NCI-H226 (cell line): ENCODE measurements at places on chromosomes 6 and 20.
A peak's percentile ranks its signal among the peaks of the same experiment; 100 is the strongest.

- no peak for DNase-seq
Measured at GRCh38 chr6:38984723-38985122, 63.9 kb upstream of the GLP1R start.

- DNase-seq = no peak
Measured at GRCh38 chr20:46901638-46902037, 7.0 kb downstream of the EYA2 start.

- no peak for DNase-seq
Measured at GRCh38 chr6:99712519-99712918, 105.9 kb downstream of the PRDM13 start.

DNA sequence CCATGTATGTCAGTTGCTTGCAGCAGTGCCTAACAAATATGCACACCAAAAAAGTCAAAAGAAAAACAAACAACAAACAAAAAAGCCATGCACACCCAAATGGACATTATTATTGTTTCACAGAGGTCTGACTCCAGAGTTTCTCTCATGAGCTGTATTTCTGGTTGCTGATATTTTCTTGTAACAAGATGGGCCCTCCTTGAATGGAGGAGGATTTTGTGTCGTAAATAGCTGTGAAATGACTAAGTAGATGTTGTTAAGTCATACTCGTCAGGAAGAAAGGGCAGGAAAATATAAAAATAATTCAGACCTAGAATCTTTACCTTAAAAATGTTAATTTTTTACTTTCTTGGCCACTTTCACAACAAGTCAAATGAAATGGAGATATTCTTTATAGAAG, 96.0 kb downstream of the PLEKHG1 start:
- no peak for DNase-seq

GRCh38 chr6:116267836-116268588, 11.7 kb downstream of the TSPYL1 start:
- DNase-seq = no peak

DNA sequence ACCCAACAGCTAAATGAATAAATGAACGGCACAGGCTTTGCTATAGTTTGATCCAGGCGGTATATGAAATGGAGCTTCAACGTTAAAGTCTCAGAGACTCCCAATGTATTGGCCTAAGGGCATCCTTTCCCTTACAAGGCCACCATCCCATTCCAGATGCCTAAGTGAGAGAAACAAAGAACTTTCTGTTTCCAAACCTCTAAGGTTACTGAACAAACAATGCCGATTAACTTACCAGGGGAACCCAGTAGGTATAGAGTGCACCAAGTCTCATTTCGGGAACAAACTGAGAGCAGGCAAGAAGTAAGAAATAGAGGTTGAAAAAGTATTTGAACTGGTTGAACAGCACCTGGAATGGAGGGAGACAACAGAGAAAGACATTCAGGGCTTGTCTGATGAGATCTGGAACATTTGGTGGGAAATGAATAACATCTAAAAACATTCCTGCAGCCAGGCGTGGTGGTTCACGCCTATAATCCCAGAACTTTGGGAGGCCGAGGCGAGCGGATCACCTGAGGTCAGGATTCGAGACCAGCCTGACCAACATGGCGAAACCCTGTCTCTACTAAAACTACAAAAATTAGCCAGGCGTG, 42.5 kb downstream of the ATP9A start:
- no peak for DNase-seq

DNA sequence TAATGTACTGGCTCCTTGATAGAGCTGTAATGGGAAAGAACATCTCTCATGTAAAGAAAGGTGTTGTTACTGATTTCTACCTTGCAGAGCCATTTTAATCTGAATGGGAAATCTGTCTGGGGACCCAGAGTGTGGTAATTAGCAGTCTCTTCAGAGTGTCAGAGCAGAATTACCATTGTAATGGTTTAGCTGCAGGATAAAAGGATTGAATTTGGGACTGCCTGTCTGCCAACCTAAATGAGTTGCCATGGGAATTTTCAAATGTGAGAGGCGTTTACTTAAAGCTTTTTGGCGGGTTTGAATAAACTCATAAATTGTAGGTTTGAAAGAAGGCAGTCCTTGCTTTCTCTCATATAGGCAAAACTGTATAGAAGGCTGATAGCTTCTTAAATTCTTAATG, 128.8 kb downstream of the QKI start:
- DNase-seq = no peak

DNA sequence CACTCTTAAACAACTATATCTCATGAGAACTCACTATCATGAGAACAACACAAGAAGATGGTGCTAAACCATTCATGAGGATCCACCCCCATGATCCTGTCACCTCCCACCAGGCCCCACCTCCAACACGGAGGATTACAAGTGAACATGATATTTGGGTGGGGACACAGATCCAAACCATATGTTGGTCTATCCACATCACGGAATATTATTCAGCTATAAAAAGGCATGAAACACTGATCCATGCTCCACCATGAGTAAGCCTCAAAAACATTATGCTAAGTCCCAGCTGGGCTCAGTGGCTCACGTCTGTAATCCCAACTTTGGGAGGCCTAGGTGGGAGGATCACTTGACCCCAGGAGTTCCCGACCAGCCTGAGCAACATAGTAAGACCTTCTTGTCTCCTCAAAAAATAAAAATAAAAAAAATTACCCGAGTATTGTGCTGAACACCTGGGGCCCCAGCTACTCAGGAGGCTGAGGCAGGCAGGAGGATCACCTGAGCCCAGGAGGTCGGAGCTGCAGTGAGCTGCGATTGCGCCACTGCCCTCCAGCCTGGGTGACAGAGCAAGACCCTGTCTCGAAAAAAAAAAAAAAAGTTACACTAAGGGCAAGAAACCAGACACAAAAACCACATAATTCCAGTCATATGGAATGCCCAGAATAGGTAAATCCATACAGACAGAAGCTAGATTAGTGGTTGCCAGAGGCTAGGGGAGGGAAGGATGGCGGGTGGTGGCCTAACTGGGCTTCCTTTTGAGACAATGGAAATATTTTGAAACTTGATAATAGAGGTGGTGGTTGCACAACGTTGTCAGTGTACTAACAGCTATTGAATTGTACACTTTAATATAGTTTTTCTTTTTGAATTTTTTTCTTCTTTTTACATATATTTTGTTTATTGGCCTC, 43.1 kb downstream of the ZNF217 start:
- no peak for DNase-seq

DNA sequence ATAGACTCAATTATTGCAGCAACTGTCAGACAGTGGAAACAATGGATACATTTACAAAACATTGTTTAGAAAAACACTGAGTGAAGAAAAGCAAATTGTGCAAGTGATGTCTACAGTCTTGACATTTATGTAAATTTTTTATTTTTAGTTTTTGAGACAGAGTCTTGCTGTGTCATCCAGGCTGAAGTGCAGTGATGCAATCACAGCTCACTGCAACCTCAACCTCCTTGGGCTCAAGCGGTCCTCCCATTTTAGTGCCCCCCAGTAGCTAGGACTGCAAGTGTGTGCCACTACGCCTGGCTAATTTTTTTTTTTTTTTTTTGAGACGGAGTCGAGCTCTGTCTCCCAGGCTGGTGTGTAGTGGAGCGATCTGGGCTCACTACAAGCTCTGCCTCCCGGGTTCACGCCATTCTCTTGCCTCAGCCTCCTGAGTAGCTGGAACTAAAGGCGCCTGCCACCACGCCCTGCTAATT, 9.7 kb downstream of the CNBD2 start:
- no peak for DNase-seq

GRCh38 chr20:50915424-50915823, 15.8 kb downstream of the ADNP start:
- no peak for DNase-seq

GRCh38 chr6:166456395-166457156, 73.8 kb upstream of the MPC1 start:
- DNase-seq = peak; percentile 18

- DNase-seq = no peak
Measured at GRCh38 chr6:143802833-143803565, 40.1 kb upstream of the LTV1 start.

DNA sequence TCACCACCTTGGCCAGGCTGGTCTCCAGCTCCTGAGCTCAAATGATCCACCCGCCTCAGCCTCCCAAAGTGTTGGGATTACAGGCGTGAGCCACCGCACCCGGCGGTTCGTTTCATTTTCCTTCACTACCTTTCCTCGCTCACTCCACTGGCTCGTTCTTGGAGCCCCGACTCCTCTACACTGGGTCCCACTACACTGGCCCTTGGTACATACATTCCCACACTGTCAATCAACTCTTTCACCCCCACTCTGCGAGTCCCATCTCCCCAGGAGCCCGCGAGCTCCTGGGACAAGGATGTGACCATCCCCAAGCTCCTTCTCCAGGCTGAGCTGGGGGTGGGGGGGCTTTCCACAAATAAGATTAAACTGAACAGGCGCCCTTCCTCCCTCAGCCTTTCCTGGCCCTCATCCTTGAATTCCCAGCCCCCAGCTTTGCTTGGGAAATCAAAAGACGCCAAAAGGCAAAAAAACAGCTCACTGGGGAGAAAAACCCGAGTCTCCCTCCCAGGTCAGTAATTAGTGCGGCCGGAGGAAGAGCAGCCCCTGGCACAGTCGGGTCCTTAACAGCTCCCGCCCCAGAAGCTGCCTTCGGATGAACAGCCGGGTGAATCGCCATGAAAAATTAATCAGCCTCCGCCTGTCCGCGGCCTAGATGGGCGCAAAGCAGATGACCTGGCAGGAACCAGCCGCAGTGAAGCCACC, 42.8 kb upstream of the LY86 start:
- no peak for DNase-seq

GRCh38 chr6:163970846-163971564, 556.5 kb downstream of the QKI start:
- no peak for DNase-seq

DNA sequence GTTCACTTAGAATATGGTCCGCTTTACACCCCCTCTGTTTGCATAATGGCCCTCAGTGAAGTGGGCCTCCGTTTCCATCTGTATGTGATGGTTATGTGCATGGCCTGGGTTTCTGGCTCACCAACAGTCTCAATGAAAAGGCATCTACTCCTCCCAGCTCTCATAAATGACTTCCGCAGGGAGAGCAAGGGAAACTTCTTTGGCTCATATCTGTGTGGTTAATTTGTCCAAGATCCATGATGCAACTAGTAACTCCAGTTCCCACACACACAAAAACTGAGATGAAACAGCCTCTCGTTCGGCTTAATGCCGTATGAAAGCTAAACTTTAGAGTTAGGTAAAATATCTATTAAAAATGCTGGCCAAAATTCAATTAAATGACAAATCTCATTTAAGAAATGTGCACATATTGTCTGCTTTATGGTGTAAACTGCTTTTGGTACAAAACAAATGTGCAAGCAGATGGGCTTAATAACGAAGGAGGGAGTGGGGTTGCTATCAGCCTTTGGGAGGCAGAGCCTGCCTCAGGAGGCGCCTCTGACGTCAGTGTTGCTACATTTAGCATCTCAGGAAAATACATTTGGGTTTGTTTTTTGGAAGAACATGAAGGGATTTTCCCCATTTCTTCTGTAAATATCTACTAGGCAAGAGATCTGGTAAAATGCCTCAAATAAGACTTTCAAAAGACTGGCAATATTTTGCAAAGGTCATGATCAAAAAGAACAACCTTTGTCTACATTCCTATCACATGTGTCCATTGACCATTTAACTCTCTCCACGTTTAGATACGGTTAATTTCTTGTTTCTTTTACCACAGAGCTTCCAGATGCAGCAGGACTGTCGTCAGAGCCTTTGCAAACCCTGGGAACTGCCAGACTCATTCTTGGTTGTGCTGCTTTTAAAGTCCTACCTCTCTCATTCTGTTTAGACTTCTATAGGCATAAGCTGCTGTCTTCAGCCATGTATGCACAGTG, 96.8 kb downstream of the ARMC2 start:
- DNase-seq = no peak

DNA sequence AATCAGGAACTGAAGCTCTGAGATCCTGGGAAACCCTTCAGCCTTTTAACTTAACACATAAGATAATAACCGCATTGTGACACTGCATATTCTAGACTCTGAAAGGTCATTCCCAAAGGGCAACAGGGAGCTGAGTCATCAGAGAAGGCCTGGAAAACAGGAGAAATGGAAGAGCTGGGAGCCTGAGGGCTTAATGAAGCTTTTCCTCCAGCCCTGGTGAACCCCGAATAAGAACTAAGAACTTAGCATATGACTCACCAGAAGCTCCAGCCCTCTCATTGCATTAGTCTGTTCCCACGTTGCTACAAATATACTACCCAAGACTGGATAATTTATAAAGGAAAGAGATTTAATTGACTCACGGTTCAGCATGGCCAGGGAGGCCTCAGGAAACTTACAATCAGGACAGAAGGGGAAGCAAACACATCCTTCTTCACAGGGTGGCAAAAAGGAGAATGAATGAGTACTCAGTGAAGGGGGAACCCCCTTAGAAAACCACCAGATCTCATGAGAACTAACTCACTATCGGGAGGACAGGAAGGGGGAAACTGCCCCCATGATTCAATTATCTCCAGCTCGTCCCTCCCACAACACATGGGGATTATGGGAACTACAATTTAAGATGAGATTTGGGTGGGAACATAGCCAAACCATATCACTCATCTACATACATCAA, 648.5 kb downstream of the TFAP2A start:
- DNase-seq = peak; percentile 97

- no peak for DNase-seq
Measured at GRCh38 chr6:9388596-9388995, 953.3 kb upstream of the SLC35B3 start.

DNA sequence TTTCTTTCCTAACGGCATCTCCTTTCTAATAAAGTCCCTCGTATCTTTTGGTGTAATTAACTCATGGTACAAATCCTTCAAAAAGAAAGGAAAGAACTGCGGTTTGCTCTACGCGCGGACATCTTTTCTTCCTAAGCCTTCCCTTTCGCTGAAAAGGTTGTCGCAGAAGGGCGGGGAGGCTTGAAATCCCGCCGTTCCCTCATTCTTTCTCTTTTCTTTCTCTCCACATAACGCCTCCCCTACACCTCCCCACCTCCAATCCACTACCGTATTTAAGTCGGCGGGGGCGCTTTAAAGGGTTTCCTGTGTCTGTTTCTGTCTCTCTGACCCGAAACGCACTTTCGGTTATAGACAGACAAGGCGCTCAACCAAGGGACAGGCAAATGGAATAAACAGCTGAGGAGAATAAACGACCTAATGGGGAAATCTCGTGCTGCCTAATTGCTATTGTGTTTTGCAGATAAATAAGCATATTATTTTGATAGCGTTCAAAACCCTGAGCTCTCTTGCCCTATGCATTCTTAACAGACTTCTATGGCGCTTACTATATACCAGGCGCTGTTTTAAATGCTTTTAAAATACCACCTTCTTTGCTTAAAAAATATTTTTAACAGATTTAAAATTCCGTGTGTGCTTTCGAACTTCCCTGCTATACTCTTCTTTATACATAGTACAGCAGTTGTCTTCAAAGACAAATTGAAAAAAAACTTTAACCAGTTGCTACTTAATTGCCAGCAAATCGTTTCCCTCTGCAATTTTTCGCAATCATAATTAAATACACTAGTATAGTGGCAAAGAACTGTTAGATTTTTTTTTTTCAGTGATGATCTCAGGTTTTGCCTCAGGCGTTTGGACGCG, 2.5 kb upstream of the HEY2 start:
- no peak for DNase-seq

DNA sequence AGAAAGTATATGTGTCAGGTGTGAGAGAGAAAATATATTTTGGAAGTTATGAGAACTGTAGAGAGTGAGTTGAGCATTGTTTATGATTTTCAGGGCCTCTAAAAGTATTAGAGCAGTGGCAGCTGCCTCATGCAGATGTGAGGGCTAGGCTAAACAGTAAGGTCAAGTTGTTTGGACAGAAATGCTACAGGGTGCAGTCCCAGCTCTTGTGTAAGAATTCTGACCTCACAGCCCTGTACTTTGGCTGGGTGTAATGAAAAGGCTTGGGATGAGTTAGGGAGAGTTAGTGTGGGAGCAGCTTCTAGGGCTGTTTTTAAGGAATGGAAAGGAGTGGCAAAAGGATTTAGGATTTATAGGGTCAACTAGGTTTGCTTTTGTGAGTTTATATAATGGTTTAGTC, 764.8 kb upstream of the ADGRB3 start:
- no peak for DNase-seq
